ENCODE measurements at places on chromosomes 11 and 22.

DNA sequence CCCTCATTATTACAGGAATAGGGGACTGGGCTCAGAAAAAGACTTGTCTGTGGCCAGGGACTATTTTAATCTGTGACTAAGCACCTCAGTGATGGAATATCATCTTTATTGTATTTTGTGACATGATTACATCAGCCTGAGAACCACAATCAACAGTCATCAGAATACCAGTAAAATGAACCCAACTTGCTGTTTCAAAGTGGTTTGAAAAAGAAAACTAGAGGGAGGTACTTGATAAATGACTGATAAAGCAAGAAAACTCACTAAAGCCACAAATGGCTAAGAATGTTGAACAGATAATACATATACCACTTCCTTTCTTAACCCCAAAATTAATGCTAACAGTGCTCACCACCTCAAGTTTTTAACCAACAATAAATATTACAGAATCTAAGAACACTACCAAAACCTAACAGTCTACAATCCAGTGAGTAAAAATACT is 155.7 kb downstream of the ATG16L2 start:
- DNase-seq: no peak

DNA sequence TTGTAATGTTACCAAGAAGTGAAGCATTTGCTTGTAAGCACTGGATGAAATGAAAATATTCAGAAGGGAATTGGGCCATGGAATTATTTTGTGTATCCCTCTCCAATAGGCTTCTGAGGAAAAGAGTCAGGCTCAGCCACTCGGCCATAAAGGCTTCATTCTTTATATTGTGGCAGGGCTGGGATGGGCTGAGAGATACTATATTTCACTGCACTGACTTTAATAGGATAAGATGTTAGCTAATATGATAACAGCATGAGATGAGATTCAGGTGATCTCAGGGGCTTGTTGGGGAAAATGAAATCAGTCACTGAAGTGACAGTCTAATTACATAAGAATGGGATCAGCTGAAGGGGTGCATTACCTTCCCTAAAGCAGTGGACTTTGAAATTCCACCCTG is 7.3 kb upstream of the TRIM44 start:
- DNase-seq: peak; percentile 13

DNA sequence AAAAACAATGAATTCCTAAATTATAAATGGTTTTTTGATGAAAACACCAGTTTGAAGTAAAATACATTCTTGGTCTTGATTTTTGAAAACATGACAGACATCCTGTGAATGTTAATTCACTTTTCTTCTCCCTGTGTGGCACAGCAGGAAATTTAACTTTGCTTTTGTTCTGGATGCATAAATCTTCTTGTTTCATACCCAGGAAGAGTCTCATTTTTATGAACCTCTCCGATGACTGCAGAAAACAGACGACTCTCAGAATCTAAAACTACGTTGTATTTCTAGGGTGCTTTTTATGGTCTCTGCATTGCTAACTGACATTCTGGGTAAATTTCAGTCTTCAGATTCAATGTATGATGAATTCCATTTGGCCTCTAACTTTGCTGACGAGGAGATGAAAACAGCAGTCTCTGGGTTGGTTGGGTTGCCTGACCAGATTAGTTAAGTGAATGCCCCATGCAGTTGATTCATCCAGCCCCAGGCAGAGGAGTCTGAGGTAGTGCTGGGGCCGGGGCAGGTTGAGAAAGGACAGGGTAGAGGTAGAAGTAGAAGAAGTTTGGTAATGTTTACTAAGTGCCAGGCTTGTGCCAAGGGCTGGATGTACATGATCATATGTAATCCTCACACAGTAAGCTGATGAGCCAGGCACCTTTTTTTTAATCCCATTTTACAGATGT is 20.1 kb downstream of the TCP11L1 start:
- no peak for DNase-seq

GRCh38 chr11:77776455-77776854 is 44.1 kb downstream of the RSF1 start:
- DNase-seq: peak; percentile 62

Measured in brain (organoid and tissue), 16 donors.